ENCODE measurements at places on chromosomes 7 and 10. TPM values are rescaled to one million over a fixed set of nuclear protein-coding genes. Genes with fewer than 3 reads are reported as not detected.

The ZNF503 gene
- polyA plus RNA-seq = 0.51 TPM

The POLR2J gene
- 68.0 TPM for polyA plus RNA-seq

The EZH2 gene
- polyA plus RNA-seq = 15.3 TPM

- no peak for DNase-seq
Measured at GRCh38 chr7:92997152-92997551, 120.6 kb downstream of the SAMD9 start.

- DNase-seq = no peak
Measured at GRCh38 chr7:111855842-111856227, 293.5 kb upstream of the IMMP2L start.

DNA sequence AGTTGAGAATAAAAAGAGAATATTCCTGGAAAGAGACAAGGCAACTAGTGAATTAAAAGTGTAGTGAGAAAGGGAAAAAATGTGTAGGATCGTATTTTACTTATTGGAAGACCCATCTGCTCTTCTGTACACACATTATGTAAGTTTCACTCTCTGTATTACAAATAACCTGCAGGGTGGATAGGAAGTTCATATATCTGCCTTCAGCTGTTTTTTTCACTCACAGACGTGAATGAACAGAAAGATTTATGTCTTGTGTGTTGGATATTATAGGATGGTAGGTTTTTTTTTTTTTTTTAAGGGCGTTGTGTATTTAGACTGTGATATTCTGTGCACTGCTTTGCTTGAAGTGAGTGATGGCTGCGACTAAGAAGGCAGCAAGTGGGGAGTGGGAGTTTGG is 266.5 kb downstream of the AUTS2 start:
- DNase-seq = no peak

GRCh38 chr7:142389544-142389943 is 131.7 kb upstream of the PRSS58 start:
- DNase-seq = no peak
